GM10248 (cell line): ENCODE measurements at places on chromosomes 1 and 21.
A peak's percentile ranks its signal among the peaks of the same experiment; 100 is the strongest.

- DNase-seq: no peak
Observed at GRCh38 chr1:239757716-239758115, 334.0 kb upstream of the FMN2 start.

GRCh38 chr1:245173446-245174211, 18.8 kb downstream of the KIF26B start:
- no peak for DNase-seq

DNA sequence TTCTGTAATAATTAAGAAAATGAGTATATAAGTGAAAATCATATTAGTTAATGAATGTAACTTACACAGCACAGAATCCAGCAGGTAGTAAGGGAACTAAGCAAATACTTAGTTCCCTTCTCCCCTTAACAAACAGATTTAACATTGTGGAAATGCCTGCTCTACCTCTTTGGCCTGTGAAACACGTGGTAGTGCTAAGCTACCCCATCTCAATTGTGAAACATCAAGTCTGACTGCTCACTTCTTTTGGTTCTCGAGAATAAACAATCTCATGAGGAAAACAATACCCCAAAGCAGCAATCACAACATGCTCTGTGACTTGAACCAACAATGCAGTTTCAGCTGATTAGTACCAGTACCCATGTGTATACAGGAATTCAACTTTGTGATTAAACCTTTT, 4.7 kb downstream of the MYSM1 start:
- DNase-seq: no peak

DNA sequence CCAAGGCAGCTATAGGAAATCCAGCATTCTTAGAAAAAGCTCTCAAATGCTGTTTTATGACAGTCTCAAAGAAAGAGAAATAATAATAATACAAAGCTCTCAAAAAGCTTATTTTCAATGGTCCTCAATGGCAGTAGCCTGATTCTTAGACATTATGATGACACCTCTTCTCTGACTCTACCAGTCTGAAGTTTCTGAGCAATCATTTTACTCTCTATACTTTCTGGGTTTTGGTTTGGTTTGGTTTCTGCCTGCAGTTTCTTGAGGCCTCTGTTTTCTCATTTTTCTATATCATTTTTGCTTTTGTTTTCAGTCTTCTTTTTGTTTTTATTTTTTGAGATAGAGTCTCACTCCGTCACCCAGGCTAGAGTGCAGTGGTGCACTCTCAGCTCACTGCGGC, 50.2 kb upstream of the TBX15 start:
- DNase-seq: no peak

DNA sequence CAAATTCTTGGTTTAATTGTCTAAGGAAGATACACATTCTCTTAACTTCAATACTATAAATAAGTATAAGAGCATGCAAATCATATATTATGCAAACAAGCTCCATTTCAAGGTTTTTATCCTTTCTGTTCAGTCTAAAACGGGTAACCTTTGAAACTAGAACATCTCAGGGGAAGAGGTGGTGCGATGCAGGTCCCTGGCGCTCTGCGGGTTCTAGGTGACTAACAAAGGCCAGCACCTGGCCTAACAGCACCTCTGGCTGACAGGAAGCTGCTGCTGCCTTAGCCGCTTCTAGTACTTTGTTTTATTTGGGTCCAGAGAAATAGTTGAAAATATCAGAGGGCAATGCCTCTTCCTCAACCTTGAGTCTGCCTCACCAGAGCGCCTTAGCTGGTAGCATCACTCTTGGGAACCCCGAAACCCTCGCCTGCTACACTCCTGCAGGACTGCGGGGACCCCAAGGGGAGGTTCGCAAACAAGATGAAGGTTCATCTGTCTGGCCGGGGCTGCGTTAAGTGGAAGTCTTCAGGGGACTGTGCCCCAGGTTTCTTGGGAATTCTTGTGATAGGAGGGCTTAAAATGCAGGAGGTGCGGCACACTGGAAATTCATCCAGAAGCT, 45.5 kb downstream of the PRDM15 start:
- peak; percentile 71 for DNase-seq

- no peak for DNase-seq
Observed at GRCh38 chr1:231424950-231425805, 3.1 kb upstream of the EGLN1 start.

DNA sequence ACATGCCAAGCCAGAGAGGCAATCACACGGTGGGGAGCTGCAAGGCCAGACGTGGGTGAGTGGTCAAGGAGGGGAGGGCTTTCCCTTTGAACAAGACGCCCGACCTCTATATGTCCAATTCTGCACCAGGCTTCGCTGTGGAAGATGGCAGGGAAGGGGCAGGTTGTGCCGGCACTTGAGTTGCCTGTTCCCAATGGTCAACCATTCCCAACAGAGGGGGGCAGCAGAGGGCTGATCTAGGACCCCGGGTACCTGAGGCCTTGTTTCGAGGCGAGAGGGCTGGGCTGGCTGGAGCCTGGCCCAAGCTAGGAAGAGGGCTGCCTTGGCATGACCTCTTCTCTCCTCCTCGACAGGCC, 64.9 kb downstream of the TMEM53 start:
- DNase-seq: peak; percentile 67

DNA sequence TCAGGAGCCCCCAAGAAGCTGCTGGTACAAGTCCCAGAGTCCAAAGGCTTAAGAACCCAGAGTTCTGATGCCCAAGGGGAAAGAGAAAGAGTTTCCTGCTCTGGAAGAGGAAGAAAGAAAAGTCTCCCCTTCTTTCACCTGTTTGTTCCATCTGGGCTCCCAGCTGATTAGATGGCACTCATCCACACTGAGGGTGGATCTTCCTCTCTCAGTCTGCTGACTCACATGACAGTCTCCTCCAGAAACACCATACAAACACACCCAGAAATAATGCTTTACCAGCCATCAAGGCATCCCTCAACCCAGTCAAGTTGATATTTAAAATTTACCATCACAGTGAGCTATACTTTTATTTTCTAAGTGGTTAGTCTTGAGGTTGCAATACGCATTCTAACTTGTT, 257.9 kb downstream of the PAPPA2 start:
- no peak for DNase-seq

GRCh38 chr21:45403825-45404729, 888 bp upstream of the COL18A1 start:
- no peak for DNase-seq

- DNase-seq: no peak
Observed at GRCh38 chr1:59368008-59368670, 71.2 kb downstream of the FGGY start.

- DNase-seq: peak; percentile 37
Observed at GRCh38 chr1:175673371-175674150, 69.8 kb downstream of the TNR start.

DNA sequence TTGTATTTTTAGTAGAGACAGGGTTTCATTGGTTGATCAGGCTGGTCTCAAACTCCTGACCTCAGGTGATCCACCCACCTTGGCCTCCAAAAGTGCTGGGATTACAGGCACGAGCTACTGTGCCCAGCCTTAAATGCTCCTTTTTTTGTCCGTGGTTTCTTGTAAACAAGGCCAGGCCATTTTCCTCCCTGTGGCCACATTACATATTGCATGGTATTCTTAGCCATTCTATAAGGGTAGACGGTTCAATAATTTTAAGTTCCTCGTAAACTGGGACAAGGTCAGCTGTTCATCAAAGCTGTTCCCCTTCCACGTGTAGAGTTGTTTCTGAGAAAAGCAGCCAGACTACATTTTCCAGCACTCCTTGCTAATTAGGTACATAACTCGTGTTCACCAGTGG, 10.3 kb upstream of the LUZP1 start:
- no peak for DNase-seq

DNA sequence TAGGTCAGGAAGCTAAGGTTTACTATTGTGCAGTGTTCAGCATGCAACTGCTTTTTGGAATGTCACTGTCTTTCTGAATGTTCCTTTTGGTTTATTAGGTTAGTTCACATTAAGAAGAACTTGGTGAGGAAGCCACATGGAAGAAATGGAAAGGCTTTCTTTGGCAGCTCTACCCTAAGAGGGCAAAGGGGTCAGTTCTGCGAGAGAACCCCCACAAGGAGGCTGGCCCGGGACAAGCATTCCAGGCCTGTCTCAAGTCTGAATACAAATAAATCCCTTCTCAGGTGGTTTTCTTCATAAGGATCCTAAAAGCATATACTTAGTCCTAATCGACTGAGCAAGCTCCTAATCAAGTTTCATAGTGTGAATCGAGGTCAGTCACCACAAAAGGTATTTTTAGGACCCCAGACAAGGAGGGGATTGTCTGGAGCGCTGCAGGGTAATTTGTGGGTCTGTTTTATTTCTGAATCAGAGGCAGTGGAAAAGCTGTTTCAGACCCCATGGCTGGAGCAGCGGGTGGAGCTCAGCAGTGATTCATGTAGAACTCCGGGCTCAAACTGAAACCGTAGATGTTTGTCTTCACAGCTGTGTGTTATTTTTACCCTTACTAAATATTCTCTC, 63.3 kb downstream of the ERG start:
- DNase-seq: no peak

DNA sequence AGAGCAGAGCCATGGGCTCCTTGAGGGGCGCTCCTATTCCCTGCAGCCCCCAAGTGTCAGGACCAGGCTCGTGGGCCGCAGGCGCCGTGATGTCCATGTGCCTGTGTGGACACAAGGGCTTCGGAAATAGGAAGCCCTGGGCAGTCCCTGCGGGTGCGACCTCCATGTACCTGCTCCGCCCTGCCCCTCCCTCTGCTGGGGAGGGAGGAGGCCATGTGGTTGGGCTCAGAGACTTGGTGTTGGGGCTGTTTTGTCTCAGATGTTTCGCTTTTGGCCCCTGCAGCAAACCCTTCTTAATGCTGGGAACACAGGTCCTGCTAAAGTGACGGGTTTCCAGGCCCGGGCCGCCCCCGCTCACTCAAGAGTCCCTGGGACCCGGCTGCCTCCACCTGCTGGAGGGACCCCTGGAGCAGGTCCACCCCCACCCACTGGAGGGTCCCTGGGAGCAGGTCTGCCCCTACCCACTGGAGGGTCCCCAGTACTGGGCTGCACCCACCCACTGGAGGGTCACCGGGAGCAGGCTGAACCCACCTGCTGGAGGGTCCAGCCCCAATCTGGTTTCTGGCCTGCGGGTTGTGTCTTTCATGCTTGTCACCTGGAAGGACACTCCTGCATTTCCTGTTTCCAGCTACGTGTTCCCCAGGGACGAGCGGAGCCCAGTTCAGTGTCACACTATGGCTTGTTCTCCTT, 156.5 kb downstream of the PEX14 start:
- DNase-seq: no peak

- no peak for DNase-seq
Observed at GRCh38 chr1:157314408-157314807, 176.2 kb upstream of the ETV3 start.

DNA sequence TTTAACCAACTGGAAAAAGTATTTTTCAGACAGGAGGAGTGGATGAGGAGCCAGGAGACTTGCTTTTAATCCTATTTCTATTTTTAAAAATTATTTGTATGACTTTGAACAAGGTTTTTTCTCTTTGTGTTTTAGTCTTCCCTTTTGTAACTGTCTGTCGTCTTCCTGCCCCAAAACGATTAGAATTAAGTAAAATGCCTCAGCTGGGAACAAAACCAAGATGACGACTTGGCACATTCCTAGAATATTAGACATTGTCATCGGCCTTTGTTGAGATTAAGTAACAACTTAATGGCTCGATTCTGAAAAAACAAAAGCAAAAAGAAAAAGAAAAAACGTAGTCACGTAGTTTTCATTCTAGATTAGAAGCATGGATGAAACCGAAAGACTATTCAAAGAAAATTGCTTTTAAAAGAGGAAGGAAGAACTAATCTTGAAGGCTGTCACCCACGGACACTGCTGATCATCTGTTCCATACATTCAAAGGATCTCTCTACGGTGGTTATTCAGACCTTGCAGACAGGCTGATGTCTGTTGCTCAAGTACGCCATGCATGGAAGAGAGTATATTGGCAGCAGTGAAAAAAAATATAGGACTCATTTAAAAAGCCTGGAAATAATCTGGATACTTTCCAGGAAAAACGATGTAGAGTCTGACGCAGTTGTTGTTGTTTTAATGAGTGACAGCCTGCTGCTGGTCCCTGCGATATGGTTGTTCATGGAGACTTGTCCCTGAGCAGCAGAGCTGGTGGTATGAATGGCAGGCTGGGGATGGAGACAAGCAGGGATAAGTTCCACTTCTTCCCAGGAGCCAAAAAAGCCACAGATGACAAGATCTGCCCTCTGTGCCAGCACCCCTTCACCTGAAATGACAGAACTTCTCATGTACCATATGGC, 16.8 kb downstream of the GNG4 start:
- DNase-seq: peak; percentile 75

DNA sequence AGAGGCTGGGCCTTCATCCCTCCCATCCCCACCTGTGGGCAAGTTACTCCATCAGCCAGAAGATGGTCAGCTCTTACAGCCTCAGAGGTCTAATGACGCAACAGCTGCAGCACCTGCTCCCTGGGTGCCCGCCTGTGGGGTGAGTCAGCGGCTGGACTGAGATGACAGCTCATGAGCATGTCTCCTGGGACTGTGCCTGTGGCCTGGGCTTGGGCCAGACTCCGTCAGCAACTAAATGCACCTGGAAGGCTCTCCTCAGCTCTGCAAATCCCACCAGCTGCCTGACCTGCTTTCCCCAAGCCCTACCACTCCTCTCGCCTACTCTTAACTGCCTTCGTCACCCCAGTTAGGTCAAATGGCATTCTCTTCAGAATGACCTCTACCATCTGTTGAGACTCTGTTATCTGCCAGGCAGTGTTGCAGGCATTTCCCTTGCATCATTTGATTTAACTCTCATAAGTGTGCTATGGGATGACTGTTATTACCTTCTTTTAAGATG, 47.7 kb downstream of the ETS2 start:
- no peak for DNase-seq

DNA sequence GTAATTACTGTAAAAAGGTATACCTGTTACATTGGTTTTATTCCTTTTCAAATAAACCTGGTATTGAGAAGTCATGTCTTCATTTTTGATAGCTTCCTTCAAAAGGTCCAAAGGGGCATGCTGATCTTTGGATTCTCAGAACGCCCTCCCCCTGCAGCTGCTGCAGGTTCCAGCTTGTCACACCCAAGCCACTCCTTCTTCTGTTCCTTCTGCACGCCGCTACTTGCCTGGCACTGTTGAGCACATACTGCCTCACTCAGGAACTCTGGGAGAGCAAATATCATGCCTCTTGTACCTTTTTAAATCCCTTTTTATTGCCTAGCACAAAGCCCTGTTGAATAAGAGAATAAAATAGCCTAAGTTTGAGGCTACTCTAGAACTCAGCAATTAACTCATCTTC, 136.9 kb downstream of the BARHL2 start:
- DNase-seq: no peak

DNA sequence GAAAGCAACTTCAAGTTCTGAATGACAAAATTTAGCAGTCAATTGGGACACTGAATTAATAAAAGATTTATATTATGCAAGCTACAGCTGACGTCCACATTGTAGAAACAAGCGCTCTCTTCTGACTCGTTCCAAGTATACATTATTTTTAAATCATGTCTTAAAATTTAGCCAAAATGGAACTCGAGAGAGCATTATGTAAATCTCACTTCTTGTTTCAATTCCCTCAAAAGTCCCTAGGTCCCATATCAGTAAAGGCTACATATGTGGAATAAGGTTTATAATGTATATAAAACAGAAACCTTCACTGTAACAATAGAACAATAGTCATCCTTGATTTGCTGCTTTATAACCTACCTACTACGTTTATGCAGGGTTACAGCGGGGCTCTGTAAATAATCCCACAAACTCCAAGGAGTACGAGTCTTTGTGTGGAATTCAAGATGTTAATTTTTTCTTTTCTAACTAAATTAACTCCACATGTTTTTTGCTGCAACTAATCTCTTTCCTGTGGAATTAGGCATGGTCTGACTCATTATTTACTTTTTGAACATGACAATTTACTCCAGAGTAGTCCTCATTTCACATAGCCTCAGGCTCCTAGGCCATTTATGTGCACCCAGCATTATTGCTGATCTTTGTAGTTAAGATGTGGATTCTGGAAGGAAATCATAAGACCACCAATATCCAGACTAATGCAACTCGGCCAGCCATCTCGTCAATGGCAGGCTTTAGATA, 785.1 kb downstream of the LTN1 start:
- DNase-seq: no peak
